ENCODE measurements at places on chromosomes 12 and 14.

DNA sequence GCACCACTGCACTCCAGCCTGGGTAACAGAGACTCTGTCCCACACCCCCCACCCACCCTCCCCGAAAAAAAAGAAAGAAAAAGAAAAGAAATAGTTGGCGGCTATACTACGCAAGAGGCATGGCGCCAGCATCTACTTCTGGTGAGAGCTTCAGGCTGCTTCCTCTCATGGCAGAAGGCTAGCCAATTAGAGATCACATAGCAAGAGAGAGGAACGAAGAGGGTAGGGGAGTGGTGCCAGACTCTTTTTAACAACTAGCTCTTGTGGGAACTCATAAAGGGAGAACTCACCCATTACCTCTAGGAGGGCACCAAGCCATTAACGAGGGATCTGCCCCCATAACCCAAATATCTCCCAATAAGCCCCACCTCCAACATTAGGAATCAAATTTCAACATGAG lies 6.2 kb downstream of the DENND5B start:
- no peak for DNase-seq

DNA sequence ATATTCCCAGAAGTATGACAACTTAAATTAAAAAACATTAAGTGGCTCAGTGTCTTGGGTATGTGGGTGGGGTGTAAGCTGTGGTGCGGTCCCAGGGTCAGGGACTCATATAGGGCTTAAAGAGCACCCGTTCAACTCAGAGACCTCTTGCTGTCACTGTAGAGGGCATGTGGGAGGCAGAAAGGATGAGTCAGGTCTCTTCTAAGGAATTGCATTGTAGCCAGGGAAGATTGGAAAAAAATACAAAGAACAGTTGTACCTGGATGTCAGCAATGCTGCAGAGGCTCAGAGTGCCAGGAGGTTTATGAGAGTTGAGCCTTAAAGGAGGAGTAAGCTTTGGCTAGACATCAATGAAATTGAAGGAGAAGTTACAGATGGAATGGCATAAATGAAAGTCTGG lies 104.1 kb downstream of the MYRFL start:
- DNase-seq, result no peak

DNA sequence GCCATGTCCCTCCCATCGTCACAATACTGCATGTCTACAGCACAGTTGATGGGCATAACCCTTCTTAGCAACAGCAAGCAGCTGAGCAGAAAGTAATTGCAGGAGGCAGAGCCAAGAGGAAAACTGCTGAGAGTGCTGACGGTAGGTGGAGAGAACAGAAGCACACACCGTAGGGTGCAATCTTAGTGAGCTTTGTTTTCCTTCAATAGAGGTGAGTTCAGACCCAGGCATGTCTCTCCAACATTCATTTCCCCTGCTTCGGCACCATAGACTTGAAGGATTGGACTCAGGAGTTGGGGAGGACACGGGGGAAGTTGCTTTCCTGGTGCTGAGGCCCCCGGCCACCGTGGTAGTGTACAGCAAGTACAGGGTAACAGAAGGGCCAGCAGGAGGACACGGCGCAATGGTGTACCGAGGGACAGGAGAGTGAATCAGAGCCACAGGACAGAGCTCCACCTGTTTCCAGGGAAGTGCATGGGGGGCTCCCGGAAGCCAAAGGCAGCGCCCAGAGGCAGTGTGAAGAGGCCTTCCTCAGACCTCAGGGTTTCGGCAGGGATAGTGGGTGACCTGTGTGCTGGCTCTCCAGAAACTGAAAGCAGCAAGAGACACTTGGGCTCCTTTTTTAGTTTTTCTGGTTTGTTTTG lies 36.3 kb upstream of the SINHCAF start:
- no peak for DNase-seq

GRCh38 chr12:119245904-119246494 lies 67.3 kb downstream of the HSPB8 start:
- no peak for DNase-seq

DNA sequence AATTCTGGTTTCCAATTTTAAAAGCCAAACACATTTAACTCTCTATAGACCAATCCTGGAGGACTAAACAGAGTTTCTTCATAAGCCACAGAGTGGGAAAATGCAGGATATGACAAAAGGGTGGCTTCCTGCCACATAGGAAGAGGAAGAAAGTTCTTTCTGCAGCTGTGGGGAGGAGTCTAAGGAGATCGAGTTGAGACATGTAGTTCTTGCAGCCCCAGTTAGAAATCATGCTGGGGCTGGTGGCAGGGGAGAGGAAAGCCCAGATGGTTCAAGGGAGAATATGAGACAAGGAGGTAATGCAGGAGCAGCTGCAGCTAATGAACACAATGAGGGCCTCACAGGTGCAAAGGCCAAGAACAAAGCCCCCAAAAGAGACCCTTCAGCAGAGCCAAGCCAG lies 85.0 kb upstream of the ARID2 start:
- DNase-seq, result no peak

GRCh38 chr12:108853426-108853825 lies 4.0 kb downstream of the SSH1 start:
- DNase-seq, result no peak

DNA sequence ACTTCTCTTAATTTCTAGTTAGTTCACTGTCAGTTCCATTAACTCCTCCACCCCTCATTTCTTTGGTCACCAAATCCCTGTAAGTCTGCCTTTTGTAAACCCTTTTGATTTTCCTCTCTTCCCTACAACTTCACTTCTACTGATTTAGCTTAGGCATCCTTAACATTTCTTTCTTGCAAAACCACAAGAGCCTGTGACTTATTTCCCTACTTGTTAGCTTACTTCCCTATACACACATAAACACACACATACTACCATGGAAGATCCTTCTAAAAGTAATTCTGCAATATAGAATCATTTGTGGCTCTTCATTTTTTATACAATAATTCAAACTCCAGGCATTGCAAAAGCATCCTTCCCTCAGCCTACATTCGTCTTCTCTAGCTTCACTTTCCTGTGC lies 494.3 kb upstream of the USP15 start:
- no peak for DNase-seq

- DNase-seq, result no peak
Observed at GRCh38 chr14:60189923-60190840, 25.0 kb upstream of the DHRS7 start.

GRCh38 chr12:25197608-25198007 lies 2.6 kb downstream of the ETFRF1 start:
- no peak for DNase-seq

DNA sequence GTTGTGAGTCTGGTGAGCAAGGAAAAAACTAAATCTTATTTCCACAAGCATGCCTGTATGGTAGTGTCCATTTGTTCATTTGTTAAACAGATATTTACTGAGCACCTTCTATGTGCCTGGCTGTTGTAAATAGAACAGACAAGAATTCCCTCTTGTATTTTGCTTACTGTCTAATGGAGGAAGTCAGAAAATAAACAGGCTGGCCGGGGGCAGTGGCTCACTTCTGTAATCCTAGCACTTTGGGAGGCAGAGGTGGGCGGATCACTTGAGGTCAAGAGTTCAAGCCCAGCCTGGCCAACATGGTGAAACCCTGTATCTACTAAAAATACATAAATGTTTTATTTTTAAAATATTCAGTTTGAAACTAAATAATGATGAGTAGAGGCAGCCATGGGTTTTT lies 79.3 kb downstream of the GTF2A1 start:
- no peak for DNase-seq

All from ureter (tissue), 1 donor.